EH (cell line): ENCODE measurements at places on chromosomes 12 and 14.
A peak's percentile ranks its signal among the peaks of the same experiment; 100 is the strongest.

DNA sequence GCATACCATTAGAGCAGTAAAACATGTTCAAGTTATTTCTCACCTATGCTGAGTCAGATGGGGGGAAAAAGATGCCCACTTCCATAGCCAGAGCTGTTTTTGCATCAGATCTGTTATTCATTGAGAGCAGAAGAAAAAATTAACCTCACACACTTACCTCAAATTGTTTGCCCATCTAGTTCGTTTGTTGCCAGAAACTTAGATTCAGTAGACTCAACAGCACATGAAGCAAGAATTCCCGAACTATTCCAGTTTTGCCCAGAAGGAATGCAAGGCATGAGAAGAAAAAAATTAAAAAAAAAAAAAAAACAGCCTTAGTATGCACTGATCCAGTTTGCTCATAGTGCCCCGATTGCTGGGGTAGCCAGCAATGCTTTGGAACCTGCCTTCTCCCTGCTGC lies 12.4 kb upstream of the DPF3 start:
- peak; percentile 90 for DNase-seq

- DNase-seq = peak; percentile 35
These were observed 159.2 kb downstream of the MYRFL start for GRCh38 chr12:69984241-69984640.

DNA sequence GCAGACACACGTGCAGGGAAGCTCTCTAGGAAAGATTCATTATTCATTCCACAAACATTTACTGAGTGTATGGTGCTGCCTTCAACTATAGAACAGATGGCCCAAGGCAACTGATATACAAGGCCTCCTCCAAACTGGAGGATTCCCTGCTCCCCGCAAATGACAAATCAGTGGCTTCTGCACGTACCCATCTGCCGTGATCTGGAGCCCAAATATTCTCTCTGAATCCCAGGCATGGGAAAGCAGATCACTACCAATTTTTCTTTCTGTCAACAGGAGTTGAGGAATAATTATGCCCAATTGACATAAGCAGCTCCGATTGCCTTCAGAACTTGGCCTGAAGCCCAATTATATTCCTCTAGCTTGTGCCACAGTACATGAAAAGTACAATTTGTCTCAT lies 174.2 kb upstream of the CCDC196 start:
- no peak for DNase-seq

- DNase-seq = no peak
These were observed 99.3 kb downstream of the HECTD4 start for GRCh38 chr12:112282920-112283319.

DNA sequence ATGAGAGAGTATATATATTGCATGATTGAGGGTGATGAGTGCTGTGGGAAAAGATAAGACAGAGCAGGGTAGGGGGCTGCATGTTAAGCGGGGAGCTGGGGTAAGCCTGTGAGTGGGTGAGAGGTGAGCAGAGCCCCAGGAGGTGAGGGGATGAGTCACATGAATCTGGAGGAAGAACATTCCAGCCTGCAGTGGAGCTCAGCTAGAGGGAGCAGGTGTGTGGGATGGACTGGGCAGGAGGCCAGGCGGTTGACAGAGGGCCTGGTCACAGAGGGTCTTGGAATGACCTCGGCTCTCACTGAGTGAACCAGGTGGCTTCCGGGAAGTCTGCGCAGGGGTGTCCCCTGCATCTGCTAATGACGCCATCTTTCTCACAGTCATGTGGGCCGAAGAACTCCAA lies 44.4 kb downstream of the GIT2 start:
- peak; percentile 79 for DNase-seq

- DNase-seq = no peak
These were observed 99.2 kb downstream of the GCH1 start for GRCh38 chr14:54803396-54803795.

- DNase-seq = no peak
These were observed 3.0 kb upstream of the C1RL start for GRCh38 chr12:7112041-7112440.

- no peak for DNase-seq
These were observed 84.6 kb downstream of the GALNT9 start for GRCh38 chr12:132244724-132245295.

- no peak for DNase-seq
These were observed 1.4 kb downstream of the NR4A1 start for GRCh38 chr12:52052468-52053186.

GRCh38 chr12:107129315-107129930 lies 36.1 kb upstream of the CRY1 start:
- DNase-seq = no peak

DNA sequence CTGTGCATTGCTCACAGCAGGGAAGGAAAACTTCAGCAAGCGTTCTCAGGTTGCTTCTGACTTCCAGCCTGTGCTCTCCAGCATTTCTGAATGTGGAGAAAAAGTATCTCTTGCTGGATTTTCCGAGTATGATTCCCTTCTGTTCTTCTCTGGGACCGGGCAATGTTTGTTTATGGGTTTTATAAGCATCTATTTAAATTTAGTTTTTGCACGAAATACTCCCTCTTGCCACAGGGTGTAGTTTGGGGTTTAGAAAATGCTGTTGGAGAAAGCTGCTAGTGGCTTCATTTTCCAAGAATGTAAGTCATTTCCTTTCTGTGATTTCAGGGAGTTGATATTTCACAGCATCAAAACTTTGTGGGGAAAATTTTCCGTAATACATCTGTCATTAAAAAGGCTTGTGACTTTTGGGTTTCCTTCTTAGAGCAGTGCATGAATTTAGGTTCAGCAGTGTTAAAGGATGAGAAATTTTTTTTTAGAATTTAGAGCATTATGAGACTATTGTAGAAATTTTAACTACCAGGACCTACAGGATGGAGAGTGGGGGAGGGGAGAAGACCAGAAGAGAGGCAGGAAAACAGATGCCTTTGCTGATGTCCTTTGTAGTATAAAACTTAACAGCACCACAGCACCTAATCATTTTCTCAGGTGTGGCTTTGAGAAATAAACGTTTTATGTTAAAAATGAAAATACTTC lies 1.5 kb downstream of the FRMD6 start:
- DNase-seq = peak; percentile 86

DNA sequence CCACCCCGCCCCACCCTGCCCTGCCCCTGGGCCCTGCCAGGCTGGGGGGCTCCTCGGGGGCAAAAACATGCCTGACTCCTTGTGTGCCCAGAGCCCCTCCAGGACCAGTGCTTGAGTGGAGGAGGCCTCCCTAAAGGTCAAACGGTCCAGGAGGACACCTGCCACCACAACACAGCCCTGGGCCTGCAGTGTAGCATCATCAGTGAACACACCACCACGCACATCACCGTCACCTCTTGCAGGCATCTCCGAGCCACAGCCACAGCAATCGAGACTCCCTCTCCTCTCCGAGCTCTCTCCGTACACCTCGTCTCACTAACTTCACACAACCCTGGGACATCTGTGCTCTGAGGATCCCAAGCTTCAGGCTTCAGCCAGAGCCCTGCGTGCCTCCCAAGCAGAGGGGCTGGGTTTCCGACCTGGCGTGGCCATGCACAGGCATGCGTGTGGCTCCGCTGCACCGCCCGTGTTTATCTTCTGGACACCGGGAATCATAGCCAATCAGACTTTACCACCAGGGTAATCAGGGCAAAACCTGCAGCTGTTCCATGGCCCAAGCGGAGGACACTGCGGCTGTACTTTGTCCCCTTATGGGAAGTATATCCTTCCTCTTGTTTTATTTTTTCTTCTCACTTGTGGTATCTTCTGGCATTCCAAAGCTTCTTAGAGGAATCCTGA lies 6.2 kb upstream of the DIO3 start:
- no peak for DNase-seq

DNA sequence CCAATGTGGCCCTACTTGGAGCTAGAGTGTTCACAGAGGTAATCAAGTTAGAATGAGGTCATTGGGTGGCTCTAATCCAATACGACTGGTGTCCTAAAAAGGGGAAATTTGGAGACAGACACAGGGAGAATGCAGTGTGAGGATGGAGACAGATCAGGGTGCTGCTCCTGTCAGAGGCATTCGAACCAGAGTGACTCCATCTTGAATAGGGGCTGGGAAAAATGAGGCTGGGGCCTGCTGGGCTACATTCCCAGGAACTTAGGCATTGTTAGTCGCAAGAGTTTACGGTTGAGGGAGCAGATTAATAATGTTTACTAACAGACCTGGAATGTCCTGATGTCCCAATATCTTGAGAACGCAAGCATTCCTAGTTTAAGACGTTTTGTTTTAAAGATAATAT lies 20.2 kb downstream of the TNFAIP2 start:
- DNase-seq = peak; percentile 58
